ENCODE measurements at places on chromosomes 1 and 21.

DNA sequence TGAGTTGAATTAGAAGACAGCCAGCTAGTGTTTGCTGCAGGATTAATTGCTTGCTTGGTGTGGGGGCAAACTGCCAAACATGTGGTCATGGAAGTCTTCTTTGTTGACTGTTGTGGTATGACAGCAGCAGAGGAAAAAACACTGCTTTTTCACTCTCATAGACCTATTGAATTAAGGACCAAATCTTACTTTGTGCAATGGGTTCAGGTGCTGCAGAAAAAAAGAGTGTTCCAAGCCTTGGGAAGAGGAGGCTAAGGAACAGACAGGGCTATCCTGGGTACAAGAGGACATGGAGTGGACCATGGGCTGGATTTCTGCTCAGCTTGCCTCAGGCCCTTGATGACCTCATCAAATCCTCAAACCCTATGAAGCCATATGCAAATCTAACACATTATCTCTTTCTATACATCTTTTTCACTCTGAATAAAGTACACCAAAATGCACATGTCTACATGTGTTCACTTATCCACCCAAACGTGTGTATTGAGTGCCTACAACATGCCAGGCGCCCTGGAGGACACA lies 61.5 kb downstream of the SIPA1L2 start:
- DNase-seq: no peak

DNA sequence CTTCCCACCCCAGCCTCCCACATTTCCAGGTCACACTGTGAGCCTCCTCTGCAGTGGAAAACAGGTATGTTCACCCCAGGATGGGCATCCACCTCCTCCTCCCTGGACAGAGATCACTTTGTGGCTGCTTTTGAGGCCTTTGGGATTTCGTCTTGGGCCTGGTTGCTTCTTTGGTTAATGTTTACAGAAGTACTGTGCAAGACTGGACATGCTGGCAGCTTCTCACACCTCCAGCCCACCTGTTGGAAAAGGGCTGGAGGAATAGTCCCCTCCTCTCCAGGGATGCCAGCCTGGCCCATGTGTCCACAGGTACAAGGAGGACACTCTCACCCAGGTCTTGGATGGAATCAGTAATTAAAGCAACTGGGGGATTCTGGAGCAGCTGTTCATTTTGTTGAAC lies 56.1 kb downstream of the KAZN start:
- no peak for DNase-seq

DNA sequence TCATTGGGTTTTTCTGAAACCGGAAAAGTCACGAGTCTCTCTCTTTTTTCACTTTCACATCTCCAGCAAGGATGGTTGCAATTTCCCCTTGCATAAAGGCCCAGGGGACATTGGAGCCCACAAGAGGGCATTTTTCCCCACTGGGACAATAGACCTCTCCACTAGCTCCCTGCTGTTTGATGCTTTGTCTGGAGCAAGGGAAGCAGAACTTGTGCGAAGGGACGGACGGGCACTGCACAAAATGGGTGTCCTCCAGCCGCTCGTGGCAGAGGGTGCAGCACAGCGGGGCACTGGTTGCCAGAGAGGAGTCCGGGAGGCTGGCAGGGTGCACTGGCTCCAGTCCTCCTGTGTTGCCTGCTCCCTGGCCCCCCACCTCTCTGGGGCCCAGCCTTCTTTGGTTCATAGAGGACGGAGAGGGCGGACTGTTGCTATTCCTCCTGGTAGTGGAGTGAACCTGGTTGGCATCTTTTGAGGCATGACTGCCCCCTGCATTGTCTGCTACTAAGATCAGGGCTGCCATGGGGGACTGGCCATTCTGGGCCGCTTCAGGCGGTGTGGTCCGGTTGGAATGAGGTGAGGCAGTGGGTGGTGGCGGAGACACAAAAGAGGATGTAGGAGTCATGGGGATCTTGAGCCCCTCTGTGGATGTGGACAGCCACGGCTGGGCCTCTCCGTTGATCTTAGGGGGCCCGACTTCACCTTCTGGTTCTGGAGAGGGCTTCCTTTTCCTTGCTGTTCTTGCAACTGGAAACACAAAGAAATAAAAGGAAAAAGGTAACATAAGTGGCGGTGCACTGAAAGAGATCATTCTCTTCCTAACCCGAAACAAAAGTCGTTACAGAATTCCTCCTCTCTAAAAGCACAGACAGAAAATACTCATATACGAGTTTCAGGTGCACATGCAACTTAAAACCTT lies 2.6 kb downstream of the IRF2BP2 start:
- DNase-seq: no peak

GRCh38 chr1:70017770-70018169 lies 187.6 kb downstream of the LRRC40 start:
- DNase-seq: no peak

- DNase-seq: no peak
Measured at GRCh38 chr1:117656202-117656641, 50.4 kb downstream of the TENT5C start.

GRCh38 chr1:99369154-99369553 lies 104.9 kb downstream of the PLPPR4 start:
- DNase-seq: no peak

DNA sequence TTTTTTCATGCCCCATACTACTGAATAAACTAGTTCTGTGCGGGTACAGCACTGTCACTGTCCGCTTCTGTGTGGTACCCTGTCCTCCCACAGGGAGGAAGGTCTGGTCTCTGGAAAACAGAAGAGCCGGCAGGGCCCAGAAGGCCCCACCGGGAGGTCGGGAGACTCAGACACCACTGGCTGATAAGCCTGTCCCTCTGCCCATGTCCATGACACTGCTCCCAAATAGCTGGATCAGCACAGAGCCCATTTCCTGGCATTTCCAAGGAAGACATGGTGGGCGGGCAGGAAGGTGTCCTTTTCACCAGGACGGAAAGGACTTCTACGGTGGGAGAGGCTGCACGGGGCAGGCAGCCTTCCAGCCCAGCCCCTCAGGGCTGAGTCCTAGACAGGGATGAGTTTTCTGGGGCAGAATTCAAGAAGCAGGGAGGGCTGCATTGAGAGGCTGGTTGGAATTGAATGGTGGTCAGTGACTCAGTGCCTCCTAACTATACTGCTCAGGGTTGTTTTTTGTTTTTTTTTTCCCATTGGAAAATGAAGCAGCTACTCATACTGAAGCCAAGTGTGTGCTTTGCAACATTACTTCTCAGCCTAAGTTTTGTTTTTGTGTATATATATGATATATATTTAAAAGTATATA lies 7.1 kb downstream of the PSRC1 start:
- DNase-seq: no peak

- no peak for DNase-seq
Measured at GRCh38 chr1:220342853-220343252, 70.6 kb upstream of the RAB3GAP2 start.
